ENCODE measurements at places on chromosomes 2 and 18. TPM values are rescaled to one million over a fixed set of nuclear protein-coding genes. Genes with fewer than 3 reads are reported as not detected.

The TMEM247 gene
- total RNA-seq, result not detected

The DNAJC5G gene
- total RNA-seq, result not detected

The PRKAG3 gene
- total RNA-seq, result 1.5 TPM

The SERPINB12 gene
- not detected for total RNA-seq

The POMC gene
- total RNA-seq, result 3.4 TPM

All from camera-type eye (tissue), 1 donor.